ENCODE measurements at places on chromosomes 11 and 22.

DNA sequence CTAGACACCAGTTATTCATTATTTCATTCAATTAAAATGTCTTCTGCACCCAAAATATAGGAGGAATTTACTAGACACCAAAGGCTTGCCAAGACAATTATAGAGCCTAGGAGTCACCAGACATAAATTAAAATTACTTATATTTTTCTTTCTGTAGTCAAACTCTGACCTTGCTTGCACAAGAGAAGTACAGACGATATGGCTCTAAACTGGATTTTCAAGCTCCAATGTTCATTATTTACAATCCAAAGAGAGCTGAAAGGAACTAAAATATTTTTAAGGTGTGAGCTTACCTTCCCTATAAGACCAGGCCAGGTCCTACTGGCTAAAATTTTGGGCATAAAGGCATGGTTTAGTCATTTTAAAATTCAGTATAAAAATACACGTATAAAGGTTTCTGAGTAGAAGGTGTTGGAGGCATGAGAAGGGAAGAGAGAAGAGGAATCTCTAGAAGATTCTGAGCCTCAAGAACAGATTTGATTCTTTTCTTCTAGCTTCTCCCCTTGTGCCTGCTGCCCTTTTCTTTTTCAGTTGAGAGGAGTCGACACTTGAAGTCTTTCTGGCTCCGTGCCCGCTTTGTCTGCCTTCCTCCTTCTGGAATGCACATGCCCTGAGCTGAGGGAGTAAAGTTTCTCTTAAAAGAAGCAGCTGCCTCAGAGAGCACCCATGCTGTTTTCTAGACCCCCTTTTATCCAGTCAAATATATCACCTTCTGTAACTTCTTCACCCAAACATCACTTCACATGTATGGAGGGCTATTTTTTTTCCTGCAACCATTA lies 13.5 kb downstream of the C11orf97 start:
- DNase-seq, result peak; percentile 14

- DNase-seq, result no peak
These were observed 4.1 kb downstream of the RTCB start for GRCh38 chr22:32407936-32408335.

- DNase-seq, result no peak
These were observed 28.1 kb upstream of the COMT start for GRCh38 chr22:19913337-19913936.

DNA sequence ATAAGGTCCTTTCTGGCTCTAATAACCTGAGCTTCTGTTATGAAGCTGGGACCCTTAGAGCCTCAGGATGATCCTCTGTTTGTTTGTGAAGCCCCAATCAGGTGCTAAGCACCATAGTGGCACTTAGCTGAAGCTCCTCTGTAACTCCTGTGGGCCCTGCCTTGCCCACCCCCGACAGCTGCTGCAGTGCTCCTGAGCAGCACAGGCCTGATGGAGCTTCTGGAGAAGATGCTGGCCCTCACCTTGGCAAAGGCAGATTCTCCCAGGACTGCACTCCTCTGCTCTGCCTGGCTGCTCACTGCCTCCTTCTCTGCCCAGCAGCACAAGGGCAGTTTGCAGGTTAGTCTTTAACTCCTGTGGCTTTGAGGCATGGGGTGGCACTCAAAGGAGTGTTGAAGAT lies 19.0 kb upstream of the CCDC134 start:
- DNase-seq, result no peak

DNA sequence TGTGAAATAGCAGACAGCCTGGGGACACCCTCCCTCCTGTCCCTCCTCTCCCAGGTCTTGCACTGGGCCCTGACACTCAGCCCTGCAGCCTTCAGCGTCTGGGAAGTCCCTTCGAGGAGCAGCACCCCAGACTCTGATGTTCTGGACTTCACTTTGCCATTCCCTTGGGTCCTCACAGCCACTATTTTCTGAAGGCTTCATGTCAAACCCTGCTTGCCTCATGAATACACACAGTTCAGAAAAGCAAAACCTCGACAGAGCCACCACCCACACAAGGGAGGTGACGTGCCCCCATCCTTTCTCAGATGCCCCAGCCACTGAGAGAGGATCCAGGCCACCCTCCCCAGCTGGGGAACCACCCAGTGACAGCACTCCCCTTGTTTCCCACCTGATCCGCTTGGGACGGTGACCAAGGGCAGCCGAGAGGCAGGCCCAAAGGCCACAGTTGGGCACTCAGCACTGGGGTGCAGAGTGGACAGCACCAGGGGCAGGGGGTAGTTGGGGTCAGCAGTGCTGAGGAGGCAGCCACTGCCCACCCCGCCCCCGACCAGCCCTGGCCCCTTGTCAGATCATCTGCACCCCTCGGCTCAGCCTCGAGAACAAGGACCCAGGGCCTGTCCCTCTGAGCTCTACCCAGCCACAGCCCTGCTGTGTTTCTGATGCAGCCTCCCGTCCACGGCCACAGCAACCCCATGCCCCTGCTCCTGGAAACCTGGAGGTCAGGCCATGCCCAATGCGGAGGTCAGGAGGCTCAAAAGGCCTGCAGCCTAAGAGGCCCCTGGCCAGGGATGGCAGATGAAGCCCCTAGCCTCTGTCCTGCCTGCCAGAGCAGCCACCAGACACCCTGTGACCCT lies 3.1 kb upstream of the TNNT3 start:
- DNase-seq, result no peak

DNA sequence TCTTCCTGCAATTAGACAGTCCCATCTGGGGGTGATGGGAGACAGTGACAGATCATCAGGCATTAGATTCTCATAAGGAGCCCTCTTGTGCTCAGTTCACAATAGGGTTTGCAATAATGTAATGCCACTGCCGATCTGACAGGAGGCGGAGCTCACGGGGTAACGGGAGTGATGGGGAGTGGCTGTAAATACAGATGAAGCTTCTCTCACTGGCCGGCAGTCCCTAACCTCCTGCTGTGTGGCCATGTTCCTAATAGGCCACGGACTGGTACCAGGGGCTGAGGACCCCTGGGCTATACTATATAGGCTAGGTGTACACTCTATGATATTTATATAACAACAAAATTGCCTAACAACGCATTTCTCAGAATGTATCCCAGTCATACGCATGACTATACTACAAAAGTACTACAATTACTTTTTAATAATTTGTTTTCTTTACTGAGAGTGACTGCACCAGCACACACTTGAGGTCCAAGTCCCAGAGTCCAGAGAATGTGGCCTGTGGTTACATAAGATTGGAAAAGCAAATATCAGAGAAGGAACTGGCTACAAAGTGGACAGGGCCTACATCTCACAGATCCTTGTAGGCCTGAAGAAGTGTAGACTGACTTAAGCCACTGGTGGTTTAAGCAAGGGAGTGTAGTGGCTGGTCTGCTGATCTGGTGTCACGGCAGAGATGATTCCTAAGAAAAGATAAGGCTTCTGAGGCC lies 200.0 kb downstream of the LARGE1 start:
- no peak for DNase-seq

DNA sequence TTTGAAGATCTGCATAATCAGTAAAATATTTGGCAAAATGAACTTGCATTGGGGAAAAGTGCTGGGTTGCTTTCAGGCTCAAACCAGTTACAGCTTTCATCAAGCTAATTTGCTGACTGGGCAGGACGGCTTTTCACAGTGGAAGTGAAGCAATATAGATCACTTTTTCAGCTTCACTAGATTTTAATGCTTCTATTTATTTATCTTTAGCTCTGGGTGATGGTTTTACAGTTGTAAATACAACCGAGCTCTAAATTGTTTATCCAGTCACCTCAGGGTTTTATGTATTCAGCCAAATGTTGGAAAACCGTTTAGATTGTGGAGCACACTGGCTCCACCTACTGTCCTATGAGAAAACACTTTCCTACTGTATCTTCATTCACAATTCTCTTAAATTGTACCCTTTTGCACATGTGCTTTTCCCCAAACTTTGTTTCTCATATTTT lies 58.2 kb downstream of the ACER3 start:
- DNase-seq, result peak; percentile 73

DNA sequence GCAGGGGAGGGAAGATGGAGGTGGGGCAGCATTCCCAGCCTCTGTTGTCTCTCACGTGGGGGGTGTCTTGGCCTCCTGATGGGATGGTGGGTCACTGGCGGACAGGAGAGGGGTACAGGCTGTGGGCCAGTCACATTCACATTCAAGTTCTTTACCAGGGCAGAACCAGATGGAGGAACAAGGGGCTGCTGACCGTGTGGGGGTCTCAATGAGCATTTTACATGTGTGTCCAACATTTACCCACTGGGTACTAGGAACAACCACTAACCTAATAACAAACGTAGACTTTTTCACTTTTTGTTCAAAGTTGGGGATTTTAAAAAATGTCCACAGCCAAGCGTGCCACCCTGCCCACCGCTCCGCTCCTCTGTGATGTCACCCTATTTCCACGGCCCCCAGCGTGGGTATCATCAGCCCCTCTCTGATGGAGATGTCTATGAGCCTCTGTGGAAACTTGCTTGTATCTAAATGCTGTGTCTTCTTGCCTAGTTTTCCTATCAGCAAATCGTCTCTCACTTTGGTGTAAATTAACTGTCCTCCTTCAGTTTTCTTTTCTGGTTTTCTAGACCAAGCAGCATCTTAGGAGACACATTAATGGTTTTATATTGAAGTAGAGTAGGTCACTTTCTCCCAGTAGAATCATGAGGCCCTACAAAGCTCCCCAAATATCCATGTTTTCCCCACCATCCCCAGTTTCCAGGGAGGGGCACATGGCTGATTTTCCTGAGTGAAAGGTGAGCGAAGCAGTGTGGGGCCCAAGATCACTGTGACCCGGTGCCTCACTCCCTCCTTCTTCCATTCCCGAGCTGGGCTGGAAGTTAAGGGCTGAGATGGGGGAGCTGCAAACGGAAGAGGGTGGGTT lies 936.7 kb downstream of the BRD1 start:
- no peak for DNase-seq

- no peak for DNase-seq
These were observed 113.0 kb downstream of the CCDC81 start for GRCh38 chr11:86487671-86488070.

GRCh38 chr22:42596336-42596735 lies 18.3 kb downstream of the POLDIP3 start:
- DNase-seq, result no peak

DNA sequence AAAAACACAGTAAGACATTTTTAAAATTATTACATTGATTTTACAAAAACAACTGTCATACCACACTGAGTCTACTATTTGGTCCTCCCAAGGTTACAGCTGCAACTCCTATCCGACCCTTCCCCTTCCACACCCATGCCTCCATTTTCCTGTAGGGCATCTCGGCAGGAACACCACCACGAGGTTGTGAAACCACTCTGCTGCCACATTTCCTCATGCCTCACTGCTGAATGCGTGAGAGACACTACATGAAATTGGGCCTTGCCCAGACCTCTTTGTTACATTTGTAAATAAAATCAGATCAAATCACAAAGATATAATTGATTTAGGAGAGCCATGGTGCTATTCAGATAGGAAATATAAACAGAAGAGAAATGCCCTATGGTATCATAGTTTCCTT lies 2.0 kb downstream of the ARHGAP32 start:
- no peak for DNase-seq

- no peak for DNase-seq
These were observed 10.3 kb upstream of the RAC2 start for GRCh38 chr22:37254209-37254866.

GRCh38 chr11:87120937-87121336 lies 83.2 kb downstream of the TMEM135 start:
- DNase-seq, result no peak

GRCh38 chr11:126702987-126703386 lies 297.6 kb downstream of the KIRREL3 start:
- DNase-seq, result no peak

DNA sequence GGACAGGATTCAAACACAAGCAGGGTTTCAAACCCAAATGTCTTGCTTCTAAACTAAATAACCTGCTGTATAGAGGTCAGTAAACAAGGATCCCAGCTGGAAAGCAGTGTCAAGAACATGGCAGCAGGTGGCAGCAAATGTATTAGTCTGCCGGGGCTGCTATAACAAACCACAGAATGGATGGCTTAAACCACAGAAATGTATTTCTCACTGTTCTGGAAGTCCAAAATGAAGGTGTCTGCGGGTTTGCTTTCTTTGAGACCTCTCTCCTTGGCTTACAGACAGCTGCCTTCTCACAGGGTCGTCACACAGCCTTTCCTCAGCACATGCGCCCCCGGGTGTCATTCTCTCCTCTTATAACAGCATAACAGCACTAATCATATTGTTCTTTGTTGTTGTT lies 65.1 kb upstream of the LRRC55 start:
- DNase-seq, result peak; percentile 74

DNA sequence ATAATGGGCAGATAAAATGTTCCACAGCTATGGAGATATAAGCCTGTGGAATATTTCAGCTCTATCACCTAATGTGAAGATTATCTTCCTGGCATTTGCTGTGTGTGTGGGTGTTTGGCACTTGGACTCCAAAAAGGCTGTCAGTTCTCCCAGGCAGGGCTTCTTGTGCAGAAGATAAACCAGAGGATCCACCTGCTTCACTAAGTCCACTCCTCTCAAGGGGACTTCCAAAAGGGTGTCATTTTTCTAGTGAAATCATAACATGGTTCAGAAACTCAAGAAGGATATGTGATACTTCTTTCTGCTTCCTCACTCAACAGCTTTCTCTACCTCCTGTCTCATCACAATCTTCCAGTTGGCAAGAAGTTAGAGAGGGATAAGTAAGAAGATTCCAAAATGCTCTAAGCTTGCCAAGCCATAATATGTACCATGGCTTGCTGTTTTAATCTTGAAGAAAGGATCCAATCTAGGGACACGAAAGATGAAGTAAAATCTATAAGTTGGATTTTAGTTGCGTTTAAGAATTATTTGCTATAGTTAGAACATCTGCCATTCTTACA lies 206.2 kb upstream of the MTMR2 start:
- no peak for DNase-seq

DNA sequence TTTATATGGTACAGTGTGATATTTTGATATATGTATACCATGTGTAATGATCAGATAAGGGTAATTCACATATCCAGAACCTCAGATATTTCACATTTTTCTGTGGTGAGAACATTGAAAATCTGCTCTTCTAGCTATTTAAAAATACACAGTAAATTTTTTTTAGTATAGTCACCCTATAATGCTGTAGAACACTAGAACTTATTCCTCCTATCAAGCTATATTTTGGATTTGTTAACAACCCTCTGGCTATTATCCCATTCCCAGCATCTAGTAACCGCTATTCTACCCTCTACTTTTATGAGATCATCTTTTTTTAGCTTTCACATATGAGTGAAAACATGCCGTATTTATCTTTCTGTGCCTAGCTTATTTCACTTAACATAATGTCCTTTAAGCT lies 65.5 kb upstream of the SYT9 start:
- no peak for DNase-seq

- no peak for DNase-seq
These were observed 16.6 kb downstream of the UBE4A start for GRCh38 chr11:118375978-118376377.

DNA sequence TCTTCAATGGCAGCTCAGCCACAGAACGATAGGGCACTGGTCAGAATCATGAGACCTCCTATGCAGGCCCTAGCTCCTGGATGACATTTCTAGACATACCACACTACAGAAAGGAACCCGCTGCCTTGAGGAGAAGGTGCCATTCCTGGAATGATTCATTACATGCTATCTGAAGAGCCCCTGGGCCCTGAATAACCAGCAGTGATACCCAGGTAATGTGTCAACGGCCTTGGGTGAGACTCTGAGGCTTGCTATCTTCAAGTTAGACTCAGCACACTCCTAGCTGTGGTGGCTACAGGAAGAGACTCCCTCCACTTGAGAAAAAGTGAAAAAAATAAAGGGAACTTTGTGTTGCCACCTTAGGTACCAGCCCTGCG lies 161.2 kb upstream of the GRIA4 start:
- no peak for DNase-seq

GRCh38 chr11:17593466-17594245 lies 46.6 kb downstream of the OTOG start:
- DNase-seq, result no peak
